ENCODE measurements at places on chromosomes 11 and 22. TPM values are rescaled to one million over a fixed set of nuclear protein-coding genes. Genes with fewer than 3 reads are reported as not detected.

ZNF195 gene
- total RNA-seq = 20.8 TPM

PLAAT5 gene
- total RNA-seq = not detected

CATSPERZ gene
- total RNA-seq = 0.44 TPM

RGL4 gene
- under 0.01 TPM for total RNA-seq

MB gene
- not detected for total RNA-seq

MS4A4A gene
- under 0.01 TPM for total RNA-seq

SC5D gene
- 51.5 TPM for total RNA-seq

MRGPRX3 gene
- not detected for total RNA-seq

CCDC87 gene
- 0.29 TPM for total RNA-seq

LDLRAD3 gene
- total RNA-seq = 2.5 TPM

GVQW3 gene
- total RNA-seq = 1.8 TPM

All from smooth muscle cell of trachea (primary cell).